ENCODE measurements at places on chromosomes 6 and 20.

DNA sequence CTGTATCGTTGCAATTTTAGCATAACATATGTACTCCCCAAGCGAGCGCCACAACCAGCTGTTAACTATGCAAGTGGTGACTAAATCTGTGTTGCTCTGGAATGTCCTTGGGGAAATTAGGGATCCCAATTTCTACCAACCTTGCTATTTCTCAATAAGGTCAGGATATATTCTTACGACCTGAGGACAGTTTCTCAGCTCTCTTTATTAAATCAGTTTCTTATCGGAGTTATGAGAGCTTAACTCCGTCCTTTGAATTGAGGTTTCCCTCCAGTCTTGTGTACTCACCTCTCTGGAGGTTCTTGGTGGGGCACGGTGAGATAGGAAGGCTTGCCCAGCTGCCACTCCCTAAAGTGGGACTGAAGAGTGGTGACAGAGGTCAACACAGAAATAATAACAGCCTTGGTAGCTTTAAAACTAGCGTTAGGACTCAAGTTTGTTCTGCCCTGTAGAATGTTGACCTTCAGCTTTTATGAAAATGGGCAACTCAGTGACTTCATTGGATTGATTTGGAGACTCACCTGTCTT lies 694 bp downstream of the MRPS18B start:
- DNase-seq, result no peak

- no peak for DNase-seq
Observed at GRCh38 chr20:62461157-62461556, 14.6 kb downstream of the GATA5 start.

DNA sequence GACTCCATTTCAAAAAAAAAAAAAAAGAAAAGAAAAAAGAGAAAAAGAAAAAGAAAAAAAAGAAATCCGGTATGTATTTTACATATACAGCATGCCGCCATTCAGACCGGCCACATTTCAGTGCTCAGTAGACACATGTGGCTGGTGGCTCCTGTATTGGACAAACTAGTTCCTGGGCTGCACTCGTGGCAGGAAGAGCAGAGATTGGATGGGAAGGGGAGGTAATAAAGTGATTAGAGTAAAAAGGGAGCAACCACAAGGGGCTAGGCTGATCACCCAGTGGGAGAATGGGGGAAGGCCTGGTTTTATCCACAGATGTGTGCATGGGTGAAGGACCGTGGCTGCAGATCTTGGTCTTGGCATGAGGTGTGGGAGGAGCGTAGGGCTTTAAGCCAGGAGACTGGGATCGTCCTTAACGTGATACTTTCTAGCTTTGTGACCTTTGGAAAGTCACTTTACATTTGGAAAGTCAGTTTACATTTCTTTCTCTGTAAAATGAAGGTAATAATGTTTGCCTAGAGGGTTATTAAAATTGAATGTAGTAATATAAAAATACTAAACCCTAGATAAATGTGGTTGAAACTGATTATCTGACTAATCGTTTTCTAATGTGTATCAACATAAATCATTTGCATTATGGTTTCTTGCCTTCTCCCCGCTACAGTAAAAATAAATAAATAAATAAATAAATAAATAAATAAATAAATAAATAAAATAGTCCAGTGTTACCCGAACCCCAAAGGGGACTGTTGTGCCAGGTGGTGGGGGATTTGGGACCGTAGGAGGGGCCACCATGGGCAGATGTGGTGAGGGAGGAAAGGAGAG lies 869 bp upstream of the TRIM15 start:
- DNase-seq, result no peak

DNA sequence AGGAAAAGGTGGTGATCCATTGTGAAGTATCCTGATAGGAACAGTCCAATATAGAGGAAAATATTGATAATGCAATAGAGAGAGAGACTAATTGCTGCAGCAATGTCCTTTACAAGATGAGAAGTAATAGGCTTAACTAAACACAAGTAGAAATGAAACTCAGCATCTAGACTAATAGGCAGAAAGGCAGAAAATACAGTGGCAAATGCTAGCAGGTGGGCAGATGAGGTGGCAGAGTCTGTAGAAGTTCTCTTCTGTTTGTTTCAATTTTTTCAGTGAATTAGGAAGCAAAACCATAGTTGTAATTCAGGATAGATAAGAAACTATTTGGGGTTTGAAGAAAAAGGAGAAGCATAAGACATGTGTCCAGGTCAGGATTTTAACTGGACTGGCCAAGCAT lies 236.7 kb upstream of the HS3ST5 start:
- no peak for DNase-seq

GRCh38 chr6:122790423-122791309 lies 1.6 kb downstream of the SMPDL3A start:
- DNase-seq, result no peak

- no peak for DNase-seq
Observed at GRCh38 chr6:169905041-169905807, 153.8 kb downstream of the ERMARD start.

GRCh38 chr6:21395121-21395520 lies 198.4 kb upstream of the SOX4 start:
- DNase-seq, result no peak

- DNase-seq, result no peak
Observed at GRCh38 chr6:17768881-17769280, 62.2 kb upstream of the NUP153 start.

DNA sequence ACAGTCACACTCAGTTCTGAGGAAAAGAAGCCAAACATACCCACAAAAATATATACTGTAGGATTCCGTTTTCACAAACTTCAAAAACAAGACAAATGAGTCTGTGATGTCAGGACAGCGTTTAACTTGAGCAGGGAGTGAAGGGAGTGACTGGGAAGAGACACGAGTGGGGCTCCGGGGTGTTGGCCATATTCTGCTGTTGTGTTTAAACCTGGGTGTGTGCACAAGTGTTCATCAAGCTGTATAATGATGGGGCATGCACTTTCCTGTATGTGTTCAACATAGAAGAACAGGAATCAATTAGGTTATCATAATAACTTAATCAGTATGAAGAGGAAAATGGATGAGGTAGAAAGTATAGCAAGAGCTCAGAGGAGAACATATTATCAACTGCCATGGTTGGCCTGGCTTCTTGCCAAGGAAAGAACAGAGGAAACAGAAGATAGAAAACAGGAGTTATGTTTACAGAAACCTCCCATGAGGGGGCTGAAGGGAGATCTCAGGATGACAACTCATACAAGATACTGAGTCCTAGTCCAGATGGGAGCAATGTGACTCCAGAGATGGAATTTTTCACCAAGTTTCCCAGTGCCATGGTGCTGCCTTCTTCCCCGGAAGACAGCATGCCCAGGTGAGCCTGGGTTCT lies 15.1 kb upstream of the AFDN start:
- DNase-seq, result no peak

- no peak for DNase-seq
Observed at GRCh38 chr6:41032830-41033229, 6.2 kb downstream of the UNC5CL start.

- no peak for DNase-seq
Observed at GRCh38 chr6:524803-525202, 132.1 kb downstream of the HUS1B start.

GRCh38 chr20:19598117-19598850 lies 159.8 kb upstream of the RIN2 start:
- DNase-seq, result no peak

DNA sequence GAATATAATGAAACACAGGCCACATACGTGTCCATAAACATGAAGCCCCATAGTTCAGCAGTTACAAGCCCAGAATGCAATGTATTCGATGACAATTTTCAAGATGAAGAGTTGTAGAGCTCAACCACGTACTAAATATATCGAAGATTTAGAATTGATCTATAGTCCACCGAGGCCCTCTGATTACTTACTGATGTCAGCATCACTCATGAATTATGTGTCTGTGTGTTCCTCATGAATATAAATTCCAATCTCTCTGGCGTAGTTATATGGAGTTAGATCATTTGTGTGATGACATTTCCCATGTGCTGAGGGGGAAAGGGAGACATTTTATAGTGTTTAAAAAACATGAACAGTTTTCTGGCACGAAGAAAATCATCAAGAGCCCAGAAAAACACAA lies 97.5 kb downstream of the PFDN4 start:
- DNase-seq, result no peak

DNA sequence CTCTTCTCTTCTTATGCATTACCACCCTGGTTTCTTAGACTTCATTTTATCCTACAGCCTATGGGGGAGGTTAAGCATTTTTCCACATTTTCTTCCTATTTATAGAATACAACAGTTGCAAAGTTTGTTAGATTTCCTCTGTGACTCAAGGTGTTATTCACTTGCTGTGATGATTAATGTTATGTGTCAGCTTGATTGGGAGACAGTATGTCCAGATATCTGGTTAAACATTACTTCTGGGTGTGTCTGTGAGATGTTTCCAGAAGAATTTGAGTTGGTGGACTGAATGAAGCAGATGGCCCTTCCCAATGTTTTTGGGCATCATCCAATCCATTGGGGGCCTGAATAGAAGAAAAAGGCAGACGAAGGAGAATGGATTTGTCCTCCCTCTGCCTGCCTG lies 131.3 kb downstream of the C6orf118 start:
- DNase-seq, result no peak

- no peak for DNase-seq
Observed at GRCh38 chr6:2231438-2231837, 14.0 kb downstream of the GMDS start.

Data from stimulated activated CD8-positive, alpha-beta memory T cell treated with anti-CD3 and anti-CD28 coated beads, Interleukin-15, amount 100 ng/mL, for 4 hours (primary cell).